ENCODE measurements at places on chromosomes 4 and X. TPM values are rescaled to one million over a fixed set of nuclear protein-coding genes. Genes with fewer than 3 reads are reported as not detected.

CCDC110 gene
- total RNA-seq, result 3.7 TPM

ARHGAP4 gene
- 37.3 TPM for total RNA-seq

FAT4 gene
- 96.9 TPM for total RNA-seq

OPHN1 gene
- 19.1 TPM for total RNA-seq

IL1RAPL2 gene
- total RNA-seq, result 5.1 TPM

PTTG2 gene
- 1.5 TPM for total RNA-seq

FAM133A gene
- 1.4 TPM for total RNA-seq

Measured in camera-type eye (tissue), 1 donor.